Occipital lobe (tissue), 3 donors: ENCODE measurements at places on chromosomes 3 and 15. TPM values are rescaled to one million over a fixed set of nuclear protein-coding genes. Genes with fewer than 3 reads are reported as not detected.

- no peak for DNase-seq
Observed at GRCh38 chr3:142931222-142931621, 32.3 kb downstream of the PAQR9 start.

- no peak for DNase-seq
Observed at GRCh38 chr3:17554078-17554477, 188.4 kb downstream of the TBC1D5 start.

- DNase-seq, result no peak
Observed at GRCh38 chr15:70873232-70874054, 18.8 kb downstream of the THAP10 start.

SLC30A4 gene
- total RNA-seq, result 27.0 TPM

REC114 gene
- total RNA-seq, result not detected

APOD gene
- 3.6 TPM for total RNA-seq

DNA sequence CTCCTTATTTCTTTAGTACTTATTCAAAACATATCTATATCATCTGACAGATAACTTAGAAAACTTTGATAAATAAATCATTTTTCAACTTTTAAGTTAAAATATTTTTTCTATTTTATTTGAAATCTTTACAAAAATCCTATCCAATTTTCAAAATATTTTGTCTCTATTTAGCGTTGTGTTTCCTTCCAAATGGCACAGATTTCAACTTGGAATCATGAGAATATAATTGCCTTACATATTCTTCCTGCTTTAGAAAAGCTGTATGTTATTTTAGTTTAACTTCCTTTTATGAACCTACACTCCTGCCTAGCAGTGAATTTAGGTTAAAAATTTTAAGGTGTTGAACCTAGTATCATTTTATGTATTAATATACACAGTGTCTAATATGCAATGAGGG lies 38.2 kb downstream of the BCHE start:
- DNase-seq, result no peak

SGO1 gene
- 1.7 TPM for total RNA-seq

FETUB gene
- total RNA-seq, result not detected

RBP2 gene
- total RNA-seq, result not detected

GRCh38 chr3:46857485-46858341 lies 5.5 kb downstream of the MYL3 start:
- no peak for DNase-seq

DNA sequence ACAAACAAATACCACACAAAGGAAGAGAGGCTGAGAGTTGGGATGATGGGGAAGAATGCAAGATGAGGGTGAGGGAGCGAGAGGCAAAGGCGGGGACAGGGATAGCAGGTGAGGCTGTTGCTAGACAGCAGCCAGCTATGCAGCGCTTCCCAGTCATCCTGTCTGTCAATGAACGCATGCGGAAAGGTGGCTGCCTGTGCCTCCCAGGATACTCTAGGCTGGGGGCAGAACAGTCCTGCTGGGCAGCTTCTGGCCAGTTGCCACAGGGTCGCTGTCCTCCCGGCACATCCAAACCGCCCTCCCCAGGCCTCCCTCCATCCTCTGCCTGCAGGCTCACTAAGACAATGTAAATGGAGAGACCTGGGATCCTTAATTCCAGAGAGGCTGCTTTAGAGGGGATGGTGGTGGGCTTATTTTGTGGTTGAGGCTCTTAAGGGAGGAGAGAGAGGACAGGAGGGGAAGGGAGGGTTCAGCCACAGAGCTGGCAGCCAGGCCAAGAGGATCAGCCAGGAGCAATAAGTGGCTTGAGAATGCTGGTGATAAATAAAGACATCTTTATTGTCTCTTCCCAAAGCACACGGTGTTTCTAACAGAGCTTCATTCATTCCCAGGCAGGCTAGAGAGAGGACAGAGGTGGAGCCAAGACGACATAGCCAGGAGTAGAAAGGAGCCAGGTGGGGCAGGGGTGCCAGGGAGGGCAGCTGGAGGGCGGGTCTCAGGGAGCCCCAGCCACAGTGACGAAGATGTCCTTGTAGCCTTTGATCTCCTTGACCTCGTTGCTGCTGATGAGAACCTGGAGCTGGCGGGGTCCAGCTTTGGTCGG lies 9.2 kb upstream of the TGM5 start:
- DNase-seq, result no peak

WWTR1 gene
- total RNA-seq, result 8.0 TPM
